ENCODE measurements at places on chromosomes 6 and 20. TPM values are rescaled to one million over a fixed set of nuclear protein-coding genes. Genes with fewer than 3 reads are reported as not detected.

- DNase-seq, result no peak
Observed at GRCh38 chr6:56911847-56912246, 43.1 kb upstream of the BEND6 start.

- no peak for DNase-seq
Observed at GRCh38 chr20:2137552-2138201, 36.0 kb downstream of the STK35 start.

DNA sequence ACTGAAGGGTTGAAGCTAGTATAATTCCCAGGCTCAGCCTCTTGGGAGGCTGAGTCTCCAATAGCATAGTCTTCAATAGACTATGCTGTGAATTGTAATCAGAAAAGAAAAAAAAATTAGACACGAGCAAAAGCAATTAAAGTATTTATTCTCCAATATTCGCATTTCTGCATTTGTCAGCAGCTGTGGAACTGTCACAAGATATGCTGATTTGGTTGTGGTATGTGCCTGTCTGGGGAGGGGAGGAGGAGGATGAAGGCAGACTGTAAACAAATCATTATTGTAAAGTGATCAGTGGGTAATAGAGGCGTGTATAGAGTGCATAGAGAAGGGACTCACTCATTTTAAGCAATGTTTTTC lies 10.1 kb upstream of the BICRAL start:
- DNase-seq, result peak; percentile 68

DNA sequence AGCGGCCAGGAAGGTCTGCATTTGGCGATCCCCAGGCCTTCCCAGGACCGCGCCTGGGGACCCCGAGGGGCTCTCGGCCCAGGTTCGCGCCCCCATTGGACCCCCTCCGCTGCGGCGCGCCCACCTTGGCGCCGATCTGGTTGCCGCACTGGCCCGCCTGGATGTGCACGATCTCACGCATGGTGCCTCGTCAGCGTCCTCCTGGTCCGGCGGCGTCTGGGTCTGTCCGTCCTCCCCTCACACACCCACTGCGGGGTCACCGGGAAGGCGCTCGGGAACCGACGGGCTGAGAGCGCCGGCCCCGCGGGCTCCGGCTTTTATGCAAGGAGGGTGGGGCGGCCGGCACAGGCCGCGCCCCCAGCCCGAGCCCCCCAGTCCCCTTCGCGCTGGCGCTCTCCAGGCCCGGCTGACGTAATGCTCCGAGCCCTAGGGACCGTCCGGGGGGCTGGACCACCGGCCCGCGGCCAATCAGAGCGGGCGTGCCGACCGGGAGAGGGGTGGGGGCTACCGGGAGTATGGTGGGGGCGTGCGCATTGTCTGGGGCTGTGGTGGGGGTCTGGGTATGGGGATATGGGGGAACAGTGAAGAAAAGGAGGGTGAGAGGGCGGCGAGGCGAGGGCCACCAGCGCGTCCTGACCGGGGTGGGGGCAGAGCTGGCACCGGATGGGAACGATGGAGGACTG lies at the start of gene TUBB2B:
TSS of gene TUBB2B (minus strand) at position 291 of the 683 bp plus-strand sequence. CDS start at position 181, 110 bp downstream.
- no peak for DNase-seq

DNA sequence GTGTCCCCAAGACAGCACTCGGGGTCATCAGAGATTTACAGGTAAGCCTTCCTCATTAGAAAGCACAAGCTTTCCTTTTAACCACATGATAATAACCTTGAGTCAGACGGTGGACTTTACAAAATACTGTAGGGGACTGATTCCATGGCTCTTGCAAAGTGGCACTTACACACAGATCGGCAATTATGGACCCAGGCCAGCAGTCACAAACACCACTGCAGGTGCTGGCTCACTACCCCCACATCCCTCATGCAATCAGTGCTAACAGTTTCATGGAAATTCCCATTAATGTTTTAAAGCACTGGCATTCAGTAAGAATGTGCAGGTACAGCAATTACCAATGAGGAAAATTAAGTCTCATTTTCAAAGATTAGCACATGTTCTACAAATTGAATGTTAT lies 516.5 kb downstream of the PRKN start:
- no peak for DNase-seq

DNA sequence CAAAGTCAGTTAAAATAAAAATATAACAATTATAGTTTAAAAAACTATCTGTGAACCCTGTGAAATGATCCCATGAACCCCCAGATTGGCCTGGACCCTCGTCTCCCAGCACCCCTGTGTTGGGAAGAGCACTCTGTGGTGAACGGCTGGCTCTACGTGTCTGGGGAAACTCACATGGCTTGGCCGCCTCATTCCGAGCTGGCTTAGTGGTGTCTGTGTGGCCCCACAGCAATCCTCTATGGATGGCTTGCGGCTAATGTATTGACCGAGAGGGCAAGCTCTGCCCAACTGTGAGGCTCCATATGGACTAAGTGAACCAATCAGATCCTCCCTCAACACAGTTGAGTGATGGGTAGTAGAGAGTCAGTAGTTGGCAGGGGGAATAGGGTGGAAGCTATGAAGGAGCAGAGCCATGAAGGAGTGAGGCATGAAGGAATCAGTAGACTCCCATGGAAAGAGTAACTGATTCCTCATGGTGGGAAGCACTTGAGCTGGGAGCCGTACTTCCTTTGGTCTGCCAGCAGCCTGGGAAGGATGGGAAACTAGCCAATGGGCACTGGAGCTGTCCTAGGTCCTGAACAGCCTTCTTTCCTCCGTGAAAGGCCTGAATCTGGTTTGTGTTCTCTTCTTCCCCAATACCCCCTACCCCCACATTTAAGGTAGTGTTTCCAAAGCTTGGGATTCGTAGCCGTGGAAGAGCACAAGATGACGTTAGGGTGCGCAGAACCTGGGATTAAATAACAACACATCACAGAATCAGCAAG lies 21.6 kb upstream of the ZNF831 start:
- no peak for DNase-seq

DNA sequence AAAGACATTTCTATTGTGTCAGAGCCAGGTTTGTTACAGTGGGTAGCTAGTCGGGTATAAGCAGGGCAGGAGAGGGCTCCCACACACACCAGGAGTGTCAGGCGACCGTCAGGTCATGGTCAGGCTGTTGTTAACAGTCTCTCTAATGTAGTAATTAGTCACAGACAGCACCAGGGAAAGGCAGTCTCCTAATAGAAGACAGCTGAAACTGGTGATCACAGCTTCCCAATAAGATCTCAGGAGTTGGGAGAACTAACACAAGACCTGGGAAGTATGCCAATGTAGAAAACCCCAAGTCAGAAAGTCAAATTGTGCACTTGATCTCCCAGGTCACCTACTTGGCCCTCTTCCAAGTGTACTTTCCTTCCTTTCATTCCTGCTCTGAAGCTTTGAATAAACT lies 53.0 kb upstream of the GPR6 start:
- DNase-seq, result no peak

- DNase-seq, result no peak
Observed at GRCh38 chr6:90445533-90446108, 141.3 kb downstream of the MAP3K7 start.

GRCh38 chr6:19525673-19526072 lies 311.5 kb upstream of the ID4 start:
- no peak for DNase-seq

GRCh38 chr6:164164876-164165275 lies 750.4 kb downstream of the QKI start:
- DNase-seq, result no peak

GRCh38 chr6:79803917-79804316 lies 143.4 kb downstream of the ELOVL4 start:
- DNase-seq, result no peak

- DNase-seq, result peak; percentile 55
Observed at GRCh38 chr6:30238178-30238795, 25.1 kb upstream of the TRIM26 start.

Gene SLC26A8
- total RNA-seq, result not detected

Gene ZNF334
- total RNA-seq, result 0.07 TPM

Gene CLDN20
- total RNA-seq, result not detected

Gene PCSK2
- not detected for total RNA-seq

Gene C6orf163
- 11.8 TPM for total RNA-seq

Gene EFCAB8
- 3.8 TPM for total RNA-seq

Gene RBBP9
- total RNA-seq, result 10.2 TPM

All from B cell (primary cell).